Left forelimb (tissue), 1 donor: ENCODE measurements at places on chromosomes 13 and 19.

GRCh38 chr13:98517576-98518310 lies 59.2 kb downstream of the STK24 start:
- DNase-seq: no peak

DNA sequence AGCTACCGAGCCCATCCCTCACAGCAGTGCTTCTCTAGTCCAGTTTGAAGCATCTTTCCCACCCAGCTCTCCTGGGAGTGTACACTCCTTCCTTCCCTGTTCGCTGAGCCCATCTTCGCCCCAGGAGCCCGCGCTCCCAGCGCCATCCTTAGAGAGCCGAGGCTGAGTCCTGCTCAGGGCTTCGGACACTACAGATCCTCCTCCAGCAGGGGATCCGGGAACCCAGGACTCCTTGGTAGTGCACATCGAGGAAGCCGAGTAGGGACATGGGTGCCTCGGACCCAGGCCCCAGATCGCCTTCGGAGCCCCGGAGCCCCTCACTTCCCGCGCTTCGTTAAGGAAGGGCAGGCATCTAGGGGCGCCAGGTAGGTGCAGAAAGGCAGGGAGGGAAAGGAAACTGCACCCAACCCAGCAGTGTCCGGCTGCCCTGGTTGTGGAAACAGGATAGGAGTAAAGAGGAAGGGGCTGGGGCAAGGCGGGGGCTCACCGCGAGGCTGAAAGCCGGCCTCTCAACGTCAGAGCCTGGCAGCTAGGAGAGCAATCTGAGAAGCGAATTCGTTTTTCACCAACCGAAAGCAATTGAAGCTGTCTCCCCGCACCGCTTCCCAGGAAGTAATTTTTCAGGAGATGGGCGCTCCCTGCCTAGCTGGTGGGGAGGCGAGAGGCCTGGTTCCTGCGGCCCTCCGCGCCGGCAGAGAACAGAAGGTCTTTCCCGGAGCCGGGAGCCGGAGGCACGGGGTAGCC lies 1.0 kb downstream of the PDX1 start:
- DNase-seq: no peak

- DNase-seq: no peak
These were observed 1.3 kb downstream of the PNMA8B start for GRCh38 chr19:46494146-46494940.

DNA sequence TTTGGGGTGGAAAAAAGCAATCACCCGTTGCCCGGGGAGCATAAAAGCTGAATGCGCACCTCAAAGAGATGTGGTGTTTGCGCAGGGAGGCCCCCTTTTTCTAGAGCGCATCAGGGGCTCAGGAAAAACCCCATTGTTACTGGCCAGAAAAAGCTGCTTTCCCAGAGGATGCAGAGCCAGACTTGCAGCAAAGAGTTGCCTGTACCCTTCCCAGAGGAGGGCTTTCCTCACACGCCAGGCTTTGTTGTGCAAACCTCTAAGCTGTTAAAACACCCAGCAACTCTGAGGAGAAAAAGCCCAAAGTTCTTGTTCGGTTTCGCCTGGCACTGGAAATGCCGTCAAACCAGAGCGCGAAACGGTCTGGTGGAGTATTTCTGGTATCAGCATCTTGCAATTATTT lies 29.3 kb downstream of the GSX1 start:
- no peak for DNase-seq
